ENCODE measurements at places on chromosomes 13 and 19.

- DNase-seq, result no peak
These were observed 7.1 kb downstream of the MIDN start for GRCh38 chr19:1255186-1256161.

DNA sequence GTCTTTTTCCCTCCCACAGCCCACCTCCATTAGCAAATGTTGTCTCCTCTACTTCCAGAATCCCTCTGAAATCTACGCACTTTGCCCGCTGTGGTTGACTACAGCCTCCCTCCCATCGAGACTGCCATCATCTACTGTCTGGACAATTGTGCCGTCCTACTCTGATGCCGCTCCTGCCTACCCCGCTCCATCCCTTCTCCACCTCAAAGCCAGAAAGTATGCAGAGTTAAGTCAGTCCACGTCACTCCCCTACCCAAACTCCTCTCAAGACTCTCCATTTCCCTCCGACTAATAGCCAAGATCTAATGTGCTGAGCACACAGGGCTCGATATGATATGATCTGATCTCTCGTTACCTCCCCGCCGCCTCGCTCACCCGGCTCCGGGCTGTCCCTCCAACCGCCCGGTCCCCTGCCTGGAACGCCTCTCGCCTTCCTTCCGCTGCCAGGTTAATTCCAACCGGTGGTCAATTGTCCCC, 556 bp downstream of the CACTIN start:
- DNase-seq, result no peak

DNA sequence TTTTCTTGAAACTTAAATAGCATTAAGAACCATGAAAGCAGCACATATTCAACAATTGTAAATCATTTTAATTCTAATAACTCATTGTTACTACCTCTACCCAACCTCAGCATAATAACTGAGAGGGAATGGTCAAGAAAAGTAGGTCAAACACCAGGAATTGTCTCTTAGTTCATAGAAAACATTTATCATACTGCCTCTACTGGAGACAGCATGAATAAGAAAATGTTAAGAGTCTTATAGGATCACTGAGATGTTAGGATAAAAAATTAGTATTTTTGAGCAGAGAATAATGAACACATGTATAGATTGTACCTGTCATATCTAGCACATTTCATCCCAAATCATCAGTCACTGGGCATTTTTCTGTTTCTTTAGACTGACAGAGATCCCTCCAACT, 515.3 kb downstream of the PCDH9 start:
- no peak for DNase-seq

- no peak for DNase-seq
These were observed 48.6 kb downstream of the NLRP12 start for GRCh38 chr19:53775524-53775923.

Data from iPS DF 19.7 (cell line).